NB4 (cell line): ENCODE measurements at places on chromosomes 2 and 18.

GRCh38 chr2:183935005-183935404 is 663.3 kb upstream of the ZNF804A start:
- no peak for DNase-seq

DNA sequence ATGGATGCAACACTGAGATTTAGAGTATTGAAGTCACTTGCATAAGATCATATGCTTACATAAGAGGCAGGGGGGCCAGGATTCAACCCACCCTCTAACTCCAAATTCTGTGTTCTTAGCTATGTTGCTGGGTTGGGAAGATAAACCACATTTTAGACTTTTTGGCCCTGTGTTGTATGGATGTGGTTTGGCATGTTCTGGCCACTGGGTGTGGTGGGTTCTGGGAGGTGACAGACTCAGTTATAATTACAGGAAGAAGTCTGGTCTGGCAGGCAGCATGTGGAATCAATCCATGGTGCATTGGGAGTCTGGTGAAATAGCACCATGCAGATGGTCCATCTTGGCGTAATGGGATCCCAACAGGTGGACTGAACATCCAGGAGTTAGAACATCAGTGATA is 138.9 kb downstream of the LTBP1 start:
- DNase-seq, result no peak

GRCh38 chr2:37039580-37039979 is 44.6 kb downstream of the HEATR5B start:
- no peak for DNase-seq

- no peak for DNase-seq
These were observed 6.1 kb upstream of the TMBIM1 start for GRCh38 chr2:218298314-218298875.

DNA sequence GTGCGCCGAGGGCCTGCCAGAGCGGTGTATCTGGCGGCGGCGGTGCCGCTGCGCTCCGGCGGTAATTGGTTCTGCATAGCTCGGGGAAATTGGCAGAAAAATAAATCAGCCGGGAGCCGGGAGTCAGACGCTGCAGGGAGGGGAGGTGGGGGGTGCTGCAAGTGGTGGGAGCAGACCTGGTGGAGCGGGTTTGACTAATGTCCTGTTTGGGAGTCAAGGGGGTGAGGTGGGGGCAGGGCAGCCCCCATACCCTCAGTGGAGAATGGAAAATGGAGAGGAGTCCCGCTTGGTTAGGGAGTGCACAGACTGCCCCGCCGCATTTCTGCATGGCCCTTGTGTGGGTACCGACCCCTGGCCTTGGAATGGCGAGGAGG is 107.3 kb downstream of the DYSF start:
- no peak for DNase-seq

- no peak for DNase-seq
These were observed 342.9 kb downstream of the TSN start for GRCh38 chr2:122098306-122098705.

- DNase-seq, result no peak
These were observed 3.1 kb downstream of the GORASP2 start for GRCh38 chr2:170932166-170932565.

GRCh38 chr2:74864728-74865722 is 31.1 kb downstream of the HK2 start:
- peak; percentile 36 for DNase-seq

DNA sequence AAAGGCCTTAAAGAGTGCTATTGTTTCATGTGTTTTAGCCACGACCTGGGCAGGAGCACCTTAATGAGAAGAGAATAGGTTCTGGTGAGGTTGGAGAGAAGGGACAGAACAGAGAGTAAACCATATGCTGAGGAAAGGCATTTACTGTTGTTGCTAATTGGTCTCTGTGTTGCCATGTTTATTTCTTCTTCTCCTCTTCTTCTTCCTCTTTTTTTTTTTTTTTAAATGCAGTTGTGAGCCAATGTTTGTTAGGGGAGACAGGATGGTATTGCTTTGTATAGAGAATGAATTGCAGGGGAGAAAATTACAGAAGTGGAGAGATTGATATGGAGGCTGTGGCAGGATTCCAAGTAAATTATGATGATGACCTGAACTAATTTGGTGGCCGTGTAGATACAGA is 2.6 kb downstream of the SCN9A start:
- no peak for DNase-seq

- peak; percentile 86 for DNase-seq
These were observed 145.8 kb upstream of the ID2 start for GRCh38 chr2:8535821-8536685.

DNA sequence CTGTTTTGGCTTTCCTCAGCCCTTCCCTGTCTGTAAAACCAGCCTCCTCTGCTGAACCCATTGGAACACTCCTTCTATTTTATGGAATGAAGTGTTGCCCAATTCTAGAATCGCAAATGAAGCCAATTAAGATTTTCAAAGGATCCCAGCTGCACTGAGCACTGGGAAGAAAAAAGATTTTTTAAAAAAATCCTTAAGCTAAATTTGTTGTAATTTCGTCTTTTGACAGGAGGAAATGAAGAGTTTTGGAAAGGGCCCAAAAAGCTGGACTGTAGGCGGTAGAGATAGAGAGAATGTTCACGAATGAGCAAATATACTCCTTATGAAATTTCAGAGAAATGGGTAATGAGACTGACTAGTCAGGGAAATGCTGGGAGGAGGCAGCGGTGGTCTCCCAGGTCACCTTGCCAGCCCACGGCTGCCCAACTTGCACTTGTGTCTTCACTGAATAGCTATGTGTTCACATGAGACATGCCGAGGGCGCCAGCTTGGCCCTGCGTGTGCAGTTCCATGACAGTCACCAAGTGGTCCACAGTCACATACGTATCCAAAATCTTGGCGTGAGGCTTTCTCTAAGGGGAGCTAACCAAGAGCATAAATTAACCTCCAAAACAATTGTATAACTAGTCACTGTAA is 69.9 kb downstream of the SGPP2 start:
- no peak for DNase-seq

- DNase-seq, result no peak
These were observed 1794.0 kb upstream of the CELF4 start for GRCh38 chr18:39359636-39360035.

DNA sequence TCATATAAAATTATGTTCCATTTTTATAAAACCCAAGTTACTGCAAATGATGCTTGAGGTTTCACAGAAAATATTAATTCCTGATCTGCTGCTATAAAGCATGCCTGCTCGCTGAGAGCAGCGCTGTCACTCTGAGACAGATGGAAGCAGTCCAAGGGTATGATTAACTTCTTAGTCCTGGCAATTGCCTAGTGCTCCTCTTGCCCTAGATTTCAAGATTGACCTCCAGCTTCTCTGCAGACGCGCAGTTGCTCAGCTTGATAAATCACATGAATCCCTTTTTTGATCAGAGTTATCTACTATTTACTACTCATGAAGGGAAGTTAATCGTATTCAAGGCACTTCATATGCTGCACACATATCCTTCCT is 154.6 kb upstream of the REV1 start:
- DNase-seq, result no peak

DNA sequence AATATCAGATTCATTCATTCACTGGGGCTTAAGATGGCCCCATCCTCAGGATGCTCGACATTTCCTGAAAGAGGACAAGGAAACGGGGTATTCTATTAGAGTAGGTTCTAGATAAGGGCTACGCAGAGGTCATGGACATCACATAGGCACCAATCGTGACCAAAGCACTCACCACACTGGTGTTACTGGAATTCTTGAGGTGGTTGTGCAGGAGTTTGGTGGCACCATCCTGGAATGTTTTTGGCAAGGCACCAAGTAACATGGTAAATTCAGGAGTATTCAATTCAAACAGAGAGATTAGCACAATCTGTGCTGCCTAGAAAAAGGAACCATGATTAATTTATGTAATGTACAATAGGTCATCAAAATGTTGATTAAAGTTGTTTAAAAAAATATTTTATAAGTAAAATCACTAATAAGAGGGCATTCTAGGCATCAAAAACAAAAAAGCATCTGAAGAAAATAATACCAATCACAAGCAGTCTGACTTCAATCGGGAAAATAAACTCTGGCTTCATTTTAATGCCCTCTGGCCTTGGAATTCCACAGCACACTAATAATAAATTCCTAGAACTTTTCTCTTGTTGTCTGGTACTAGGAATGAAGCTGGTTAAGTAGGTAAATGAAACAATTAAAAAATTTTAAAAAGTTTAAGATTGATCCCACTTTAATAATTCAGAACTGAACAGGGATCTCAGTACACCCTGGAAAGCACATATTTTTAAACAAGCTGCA is 102.8 kb upstream of the TFCP2L1 start:
- DNase-seq, result no peak

- DNase-seq, result no peak
These were observed 14.7 kb downstream of the SMARCAL1 start for GRCh38 chr2:216426938-216427337.

DNA sequence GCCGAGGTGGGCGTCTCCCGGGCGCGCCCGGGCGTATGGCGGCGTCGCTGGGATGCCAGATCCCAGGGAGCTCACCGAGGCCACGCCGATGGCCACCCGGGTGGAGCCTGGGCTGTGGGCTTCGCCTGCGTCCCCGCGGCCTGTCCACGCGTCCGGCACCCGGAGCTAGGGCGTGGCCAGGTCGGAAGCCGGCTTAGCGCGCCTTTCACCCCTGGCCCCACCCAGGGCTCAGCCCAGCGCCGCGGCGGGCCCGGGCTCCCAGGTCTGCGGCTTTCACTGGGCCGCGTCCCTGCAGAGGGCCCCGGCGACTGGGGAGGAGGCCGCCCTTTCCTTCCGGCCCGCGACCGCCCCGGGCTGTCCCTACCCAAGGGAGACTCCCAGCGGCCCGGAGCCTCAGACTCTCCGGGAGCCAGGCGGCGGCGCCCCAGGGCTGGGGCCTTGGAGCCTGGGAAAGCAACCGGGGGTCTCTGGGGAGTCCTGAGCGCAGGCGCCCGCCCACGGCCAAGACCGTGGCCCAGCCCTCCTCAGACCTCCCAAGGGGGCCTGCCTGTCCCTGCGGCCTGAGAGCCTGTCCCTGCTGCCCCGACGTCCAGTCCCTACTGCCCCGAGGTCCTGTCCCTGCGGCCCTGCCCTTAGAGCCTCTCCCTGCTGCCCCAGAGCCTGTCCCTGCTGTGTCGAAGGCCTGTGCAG is 36.3 kb upstream of the ITM2C start:
- DNase-seq, result peak; percentile 87

- no peak for DNase-seq
These were observed 19.6 kb upstream of the WDR75 start for GRCh38 chr2:189421644-189422043.

- DNase-seq, result no peak
These were observed 129.3 kb downstream of the FAM210A start for GRCh38 chr18:13597068-13597467.

DNA sequence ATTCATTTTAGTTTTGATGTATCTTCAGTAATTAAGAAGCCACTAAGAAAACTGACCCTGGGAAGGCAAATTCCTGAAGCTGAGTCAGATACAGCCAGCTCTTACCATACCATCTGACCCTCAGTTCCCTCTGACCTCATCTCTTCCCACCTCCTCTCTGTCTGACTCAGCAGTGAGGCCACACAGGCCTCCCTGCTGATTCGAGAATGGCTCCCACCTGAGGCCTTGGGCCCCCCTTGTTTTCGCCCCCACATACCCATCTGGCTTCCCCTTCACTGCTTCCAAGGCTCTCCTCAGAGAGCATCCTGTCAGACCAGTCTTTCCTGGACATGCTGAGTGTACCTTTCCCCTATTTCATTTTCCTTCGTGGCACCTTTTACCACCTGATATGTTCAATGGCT is 71.0 kb upstream of the CYP1B1 start:
- DNase-seq, result peak; percentile 83

DNA sequence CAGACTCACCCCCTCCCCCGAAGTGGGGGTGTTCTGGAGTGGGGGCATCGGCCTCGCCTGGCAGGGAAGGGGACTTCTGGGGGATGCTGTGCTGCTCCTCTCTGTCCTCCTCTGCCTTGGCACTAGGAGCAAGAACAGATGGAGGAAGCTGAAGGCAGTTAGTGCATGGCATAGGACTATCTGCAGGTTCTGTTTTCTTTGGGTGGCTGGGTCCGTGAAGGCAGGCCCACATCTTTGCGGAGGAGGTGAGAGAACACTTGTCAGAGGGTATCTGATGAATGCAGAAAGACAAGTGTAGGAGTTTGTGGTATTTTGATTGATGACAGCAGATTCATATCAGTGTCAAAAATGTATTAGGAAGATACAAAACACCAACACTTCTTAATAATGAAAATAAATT is 411.4 kb downstream of the TSN start:
- DNase-seq, result no peak

- DNase-seq, result peak; percentile 53
These were observed 22.0 kb downstream of the KATNAL2 start for GRCh38 chr18:46939337-46939963.

DNA sequence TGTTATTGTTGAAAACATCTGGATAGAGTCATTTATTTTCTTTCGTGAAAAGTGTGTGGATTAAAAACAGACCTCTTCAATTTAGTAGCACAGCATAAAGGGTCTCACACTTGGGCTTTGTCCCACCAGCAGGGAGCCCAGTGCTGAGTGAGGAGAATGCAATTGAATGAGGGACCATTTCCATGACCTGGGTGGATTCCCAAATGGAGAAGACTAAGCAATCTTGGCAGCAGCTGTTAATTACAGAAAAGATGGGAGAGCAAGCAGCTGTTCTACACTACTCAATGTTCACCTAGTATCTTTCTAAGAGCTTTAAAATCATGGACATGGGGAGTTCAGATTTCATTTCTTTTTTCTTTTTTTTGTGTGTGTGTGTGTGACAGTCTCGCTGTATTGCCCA is 121.8 kb upstream of the FN1 start:
- no peak for DNase-seq

GRCh38 chr2:169528271-169528701 is 18.8 kb downstream of the KLHL41 start:
- DNase-seq, result peak; percentile 76

- DNase-seq, result no peak
These were observed 820.6 kb upstream of the PIK3C3 start for GRCh38 chr18:41134426-41134825.

DNA sequence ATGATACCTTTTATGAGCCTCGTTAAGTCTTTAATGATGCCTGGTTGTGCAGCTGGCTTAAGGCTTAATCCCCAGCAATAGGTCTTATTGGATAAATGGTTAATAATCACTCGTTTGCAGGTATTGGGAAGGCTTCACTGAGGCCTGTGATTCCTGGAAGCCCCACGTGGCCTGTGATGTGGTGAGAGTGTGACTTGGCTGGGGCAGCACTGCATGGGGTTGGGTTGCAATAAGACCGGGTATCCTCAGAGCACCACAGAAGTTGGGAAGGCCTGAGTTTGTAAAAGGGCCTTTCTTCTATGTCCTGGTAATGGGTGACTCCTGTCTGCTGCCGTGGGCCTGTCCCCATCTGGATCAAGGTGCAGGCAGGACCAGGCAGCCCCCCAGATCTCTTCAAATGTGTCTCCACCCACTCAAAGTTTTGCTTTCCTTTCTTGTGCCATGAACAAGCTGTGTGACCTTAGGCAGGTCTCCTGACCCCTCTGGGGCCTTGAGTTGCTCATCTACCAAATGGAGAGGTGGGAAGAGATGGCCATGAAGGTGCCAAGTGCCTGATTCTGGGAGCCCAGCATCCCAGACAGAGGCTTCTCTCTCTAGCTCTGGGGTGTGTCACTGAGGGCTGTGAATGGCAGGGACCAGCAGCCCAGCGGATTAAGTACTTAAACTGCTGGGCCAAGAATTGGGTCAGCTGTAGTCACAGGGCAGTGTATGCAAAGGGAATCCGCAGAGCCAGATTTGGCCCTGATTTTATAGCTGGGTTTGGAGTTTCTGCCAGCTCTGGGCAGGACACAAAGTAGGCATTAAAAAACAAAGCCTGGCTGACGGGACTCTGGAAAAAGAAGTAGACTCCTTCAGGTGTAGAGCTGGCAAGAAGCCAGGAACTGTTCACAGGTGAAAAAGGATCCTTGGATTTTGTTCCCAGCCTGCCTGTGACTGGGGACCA is 24.4 kb downstream of the LBH start:
- no peak for DNase-seq

GRCh38 chr2:15976354-15976753 is 36.0 kb downstream of the MYCN start:
- no peak for DNase-seq
